ENCODE measurements at places on chromosomes 4 and X. TPM values are rescaled to one million over a fixed set of nuclear protein-coding genes. Genes with fewer than 3 reads are reported as not detected.

GCNA gene
- 5.1 TPM for total RNA-seq

MAGEA12 gene
- 0.37 TPM for total RNA-seq

GSX2 gene
- not detected for total RNA-seq

HSD17B13 gene
- total RNA-seq: 0.57 TPM

C4orf36 gene
- 1.1 TPM for total RNA-seq

PASD1 gene
- not detected for total RNA-seq

CACNA1F gene
- total RNA-seq: 0.46 TPM

VCX3A gene
- not detected for total RNA-seq

SPANXA1 gene
- not detected for total RNA-seq

PPP2R3B gene
- total RNA-seq: 13.7 TPM

SHOX gene
- total RNA-seq: not detected

MXRA5 gene
- total RNA-seq: 1.4 TPM

NLGN4X gene
- 2.6 TPM for total RNA-seq

CXCL13 gene
- total RNA-seq: 0.55 TPM

KCND1 gene
- 3.1 TPM for total RNA-seq

EMCN gene
- total RNA-seq: 17.1 TPM

SPACA5 gene
- total RNA-seq: not detected

IL21 gene
- total RNA-seq: not detected

ARMCX4 gene
- 8.5 TPM for total RNA-seq

TRAM1L1 gene
- total RNA-seq: 2.1 TPM

SRPX2 gene
- total RNA-seq: 18.9 TPM

UBA6 gene
- total RNA-seq: 39.1 TPM

FRG2 gene
- total RNA-seq: not detected

USP51 gene
- 4.4 TPM for total RNA-seq

BGN gene
- total RNA-seq: 108 TPM

SLC16A2 gene
- 10.7 TPM for total RNA-seq

ADH1A gene
- not detected for total RNA-seq

IGBP1 gene
- total RNA-seq: 47.5 TPM

TMEM156 gene
- 1.0 TPM for total RNA-seq

FOXP3 gene
- 0.23 TPM for total RNA-seq

ART3 gene
- total RNA-seq: not detected

MAGEB17 gene
- total RNA-seq: not detected

RAI2 gene
- total RNA-seq: 16.8 TPM

HS3ST1 gene
- total RNA-seq: 10.5 TPM

HERC6 gene
- 16.7 TPM for total RNA-seq

GYG2 gene
- 1.0 TPM for total RNA-seq

SH2D1A gene
- 1.5 TPM for total RNA-seq

AVPR2 gene
- total RNA-seq: 2.8 TPM

CCNB3 gene
- total RNA-seq: 0.78 TPM

FGF5 gene
- total RNA-seq: not detected

PPAT gene
- total RNA-seq: 5.5 TPM

GLOD5 gene
- total RNA-seq: 2.1 TPM

ARHGAP6 gene
- 16.6 TPM for total RNA-seq

Data from upper lobe of left lung (tissue), 6 donors.